Dermis microvascular lymphatic vessel endothelial cell (primary cell): ENCODE measurements at places on chromosomes 12 and 14. TPM values are rescaled to one million over a fixed set of nuclear protein-coding genes. Genes with fewer than 3 reads are reported as not detected.
A peak's percentile ranks its signal among the peaks of the same experiment; 100 is the strongest.

DNA sequence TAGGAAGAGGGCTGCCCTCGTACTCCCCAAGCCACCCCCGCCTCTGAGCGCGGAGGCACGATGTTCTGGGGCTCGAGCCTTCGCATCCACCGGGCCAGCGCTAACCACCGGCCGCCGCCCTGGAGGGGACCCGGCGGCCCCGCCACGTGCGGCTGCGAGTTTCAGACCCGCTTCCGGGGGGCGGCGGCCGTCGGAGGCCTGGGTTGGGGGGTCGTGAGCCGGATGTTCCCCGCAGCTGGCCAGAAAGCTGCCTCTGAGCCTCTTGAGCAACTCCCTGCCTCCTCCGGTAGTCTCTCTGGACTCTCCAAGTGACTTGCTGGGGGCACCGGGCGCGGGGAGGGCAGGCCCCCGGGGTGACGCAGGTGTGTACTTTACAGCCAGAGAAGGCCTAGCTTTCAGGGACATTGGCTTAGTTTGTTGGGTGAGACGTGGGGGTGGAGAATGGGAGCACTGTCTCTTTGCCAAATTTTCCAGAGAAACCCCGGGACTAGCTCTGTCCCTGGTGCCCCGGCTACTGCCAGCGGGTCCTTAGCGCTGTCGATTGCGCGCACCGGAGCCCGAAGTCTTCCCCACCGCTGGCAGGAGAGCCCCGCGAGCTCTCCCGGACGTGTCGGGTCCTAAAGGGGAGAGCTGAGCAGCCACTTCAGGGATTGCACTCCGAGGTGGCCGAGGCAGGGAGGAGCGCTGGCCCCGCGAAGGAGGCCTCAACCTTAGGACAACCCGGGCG is 15.6 kb downstream of the OTX2 start:
- DNase-seq: no peak

DNA sequence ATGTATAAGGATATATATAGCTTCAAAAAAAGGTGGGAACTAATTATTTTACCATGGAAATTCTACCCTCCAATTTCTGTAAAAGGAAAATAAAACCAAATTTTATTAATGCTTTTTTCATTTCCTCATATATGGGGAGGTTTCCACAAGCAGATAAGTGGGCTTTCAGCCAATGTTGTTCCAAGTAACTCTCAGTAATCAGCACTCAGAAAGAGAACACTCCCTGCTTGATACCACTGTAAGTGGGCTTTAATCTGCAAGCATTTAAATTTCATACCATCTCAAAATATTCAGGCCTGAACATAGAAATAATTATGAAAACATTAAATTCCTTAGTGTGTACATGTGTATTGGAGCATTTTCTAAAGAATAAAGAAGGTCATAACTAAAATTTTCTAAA is 827.6 kb downstream of the C12orf50 start:
- no peak for DNase-seq

DNA sequence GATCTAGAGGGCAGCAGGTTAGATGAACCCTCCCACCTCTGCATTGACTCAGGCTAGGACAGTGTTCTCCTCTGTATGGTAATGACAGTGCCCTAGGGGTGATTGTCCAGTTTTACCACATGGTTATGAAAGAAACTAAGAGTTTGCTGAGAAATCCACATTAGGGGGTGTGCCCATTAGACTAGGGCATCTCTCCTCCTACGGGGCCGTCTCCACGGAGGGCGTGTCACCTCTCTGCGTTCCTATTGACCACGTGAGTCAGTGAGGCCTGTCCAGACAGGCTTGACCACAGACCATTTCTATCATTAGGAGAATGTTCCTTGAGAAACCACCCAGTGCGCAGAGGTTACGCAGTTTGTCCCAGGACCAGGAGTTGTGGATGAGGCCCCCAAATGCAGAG is 8.3 kb downstream of the MVK start:
- DNase-seq: no peak

TRMT61A gene
- 3.7 and 8.2 TPM in 2 replicates for total RNA-seq

DNA sequence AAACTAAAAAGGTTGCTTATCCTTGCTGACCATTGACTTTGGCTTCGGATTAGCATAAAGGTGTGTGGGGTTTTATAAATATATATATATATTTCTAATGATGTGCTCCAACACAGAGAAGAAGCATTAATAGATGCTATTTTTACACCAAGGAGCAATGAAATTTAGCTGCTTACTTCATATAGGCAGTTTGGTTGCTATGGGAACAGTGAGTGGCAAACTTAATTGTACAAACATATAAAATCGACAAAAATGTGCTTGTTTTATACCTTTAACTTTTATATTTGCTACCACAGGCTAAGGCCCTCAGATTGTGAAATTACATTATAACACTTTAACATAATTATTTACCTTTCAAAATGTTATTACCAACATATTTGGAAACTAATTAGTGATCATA is 303.4 kb downstream of the SEC23A start:
- no peak for DNase-seq

- no peak for DNase-seq
Measured at GRCh38 chr14:75548544-75548943, 26.3 kb downstream of the BATF start.

ART4 gene
- 74.8 and 91.9 TPM in 2 replicates for total RNA-seq

DNA sequence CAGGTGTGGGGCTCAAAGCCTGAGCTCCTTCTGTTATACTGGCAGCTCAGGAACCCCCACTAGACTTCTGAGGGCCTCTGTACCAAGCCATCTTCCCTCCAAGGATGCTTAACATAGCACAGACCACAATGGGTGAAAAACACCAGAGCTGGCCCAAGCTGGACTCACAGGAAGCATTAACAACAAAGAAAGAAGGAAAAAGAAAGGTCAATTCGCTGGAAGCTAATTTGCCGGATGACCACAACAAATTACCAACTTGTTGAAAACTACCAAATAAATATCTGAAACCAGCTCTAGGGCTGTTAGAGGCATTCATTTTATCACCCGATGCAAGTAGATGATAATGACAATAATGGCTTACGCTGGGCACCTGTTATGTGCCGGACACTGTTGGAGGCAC is 48.7 kb downstream of the RBM19 start:
- DNase-seq: no peak

DNA sequence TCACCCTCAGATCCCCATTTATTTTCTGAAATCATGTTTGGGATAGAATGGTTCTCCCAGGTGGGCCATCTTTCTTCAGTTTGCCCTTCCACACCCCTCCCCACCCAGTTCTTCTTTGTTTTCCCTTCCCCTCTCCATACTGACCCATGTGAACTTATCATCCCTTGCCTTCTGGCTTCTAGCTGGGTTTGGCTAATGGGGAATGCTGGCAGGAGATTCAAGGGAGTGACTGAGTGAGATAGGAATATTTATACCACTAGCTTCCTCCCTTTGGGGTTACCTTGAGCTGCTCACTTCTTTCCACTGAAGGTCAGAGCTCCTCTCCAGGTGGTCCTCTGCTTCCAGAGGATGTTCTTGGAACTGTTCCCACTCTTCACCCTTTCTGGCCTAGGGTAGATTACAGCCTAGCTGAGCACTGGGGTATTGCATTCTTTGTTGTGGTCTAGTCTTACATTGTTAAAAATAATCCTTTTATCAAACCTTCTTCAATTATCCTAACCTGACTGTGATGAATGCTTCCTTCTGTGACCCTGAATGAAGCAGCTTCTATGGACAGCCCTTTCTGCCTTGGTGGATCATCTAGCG is 88.3 kb upstream of the ATP2B1 start:
- no peak for DNase-seq

LRP1-AS gene
- not detected in 2 replicates for total RNA-seq

DNA sequence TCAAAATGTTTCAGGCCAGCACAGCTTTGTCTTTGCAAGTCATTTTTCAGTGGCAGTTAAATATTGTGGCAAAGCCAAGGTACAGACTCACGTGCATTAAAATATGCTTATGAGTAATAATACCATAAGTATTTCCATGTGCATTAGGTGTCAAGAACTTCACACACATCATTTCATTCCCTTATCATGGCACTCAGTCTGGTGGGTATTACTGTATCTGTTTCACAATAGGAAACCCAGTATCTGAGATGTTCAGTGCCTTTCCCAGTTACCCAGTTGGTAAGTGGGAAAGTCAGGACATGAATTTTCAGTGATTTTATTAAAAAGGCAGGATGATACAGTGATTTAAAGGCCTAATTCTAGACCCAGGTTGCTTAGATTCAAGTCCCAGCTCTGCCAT is 52.9 kb downstream of the IFNG start:
- no peak for DNase-seq

- DNase-seq: no peak
Measured at GRCh38 chr12:94575645-94576403, 74.5 kb downstream of the TMCC3 start.

DNA sequence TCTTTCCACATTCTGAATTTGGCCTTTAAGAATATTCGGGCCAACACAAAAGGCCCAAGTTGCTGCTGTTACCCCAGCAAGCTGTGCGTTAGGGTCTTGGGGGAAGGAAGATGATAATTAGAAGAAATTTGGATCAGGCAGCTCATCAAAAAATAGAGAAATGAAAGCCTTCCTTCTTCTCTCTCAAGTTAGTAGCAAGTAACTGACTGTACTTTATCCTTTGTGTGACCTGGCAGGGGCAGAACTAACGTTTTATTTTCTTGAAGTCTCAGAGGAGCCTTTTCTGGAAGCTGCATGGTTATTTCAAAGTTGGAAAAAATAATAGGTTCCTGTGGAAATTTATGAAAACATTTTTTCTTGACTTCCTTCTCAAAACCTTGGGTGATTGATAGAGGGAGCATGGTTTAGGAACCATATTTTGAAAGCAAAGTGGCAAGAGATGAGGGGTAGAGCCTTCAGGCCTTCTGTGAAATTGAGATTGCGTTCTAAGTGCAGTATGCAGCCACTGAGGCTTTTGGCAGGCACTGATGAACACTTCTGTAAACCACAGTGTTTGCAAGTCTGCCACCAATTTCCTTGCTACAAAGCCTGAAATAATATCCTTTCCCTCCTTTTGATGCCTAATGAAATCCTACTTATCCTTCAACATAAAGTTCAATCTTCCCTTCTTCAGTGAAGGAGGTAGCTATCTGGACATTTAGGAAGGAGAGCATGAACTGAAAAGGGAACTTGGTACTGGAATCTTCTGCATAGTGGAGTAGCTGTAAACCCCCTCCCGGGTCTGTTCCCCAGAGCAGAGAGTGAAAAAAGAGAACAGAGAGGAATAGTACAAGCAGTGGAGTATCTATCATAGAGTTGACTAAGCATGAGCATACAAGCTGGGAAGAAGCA is 123.2 kb downstream of the FGD4 start:
- no peak for DNase-seq

- DNase-seq: no peak
Measured at GRCh38 chr12:44509471-44509870, 366.6 kb downstream of the NELL2 start.

DNA sequence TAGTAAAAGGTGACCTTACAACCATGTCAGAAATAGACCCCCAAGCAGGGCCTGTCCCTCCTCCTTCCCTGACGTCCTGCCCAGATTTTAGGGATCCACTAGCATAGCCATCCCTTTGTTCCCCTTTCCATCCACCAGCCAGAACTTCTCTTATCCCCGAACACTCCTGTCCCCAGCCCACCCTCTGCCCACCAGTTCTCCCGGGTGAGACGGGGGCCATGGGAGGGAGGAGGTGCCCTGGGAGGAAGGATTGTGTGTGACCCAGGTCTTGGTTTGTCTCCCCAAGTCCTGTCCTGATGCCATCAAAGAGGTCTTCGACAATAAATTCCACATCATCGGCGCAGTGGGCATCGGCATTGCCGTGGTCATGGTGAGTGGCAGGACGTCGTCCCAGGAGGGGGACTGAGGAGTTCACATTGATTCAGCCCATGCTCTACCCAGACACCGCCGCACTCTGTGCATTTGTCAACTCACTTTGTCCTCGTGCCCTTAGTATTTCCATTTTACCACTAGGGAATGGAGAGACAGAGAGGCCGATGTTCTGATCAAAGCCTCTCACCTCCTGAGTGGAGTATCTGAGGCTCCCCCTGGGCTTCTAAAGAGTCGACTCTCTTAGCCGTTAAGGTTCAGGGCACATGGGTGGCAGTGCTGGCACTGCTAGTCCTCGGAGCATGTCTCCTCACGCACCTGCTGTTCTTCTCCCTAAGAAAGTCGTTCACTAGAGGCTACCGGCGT is 35.9 kb downstream of the CD9 start:
- DNase-seq: no peak

DNA sequence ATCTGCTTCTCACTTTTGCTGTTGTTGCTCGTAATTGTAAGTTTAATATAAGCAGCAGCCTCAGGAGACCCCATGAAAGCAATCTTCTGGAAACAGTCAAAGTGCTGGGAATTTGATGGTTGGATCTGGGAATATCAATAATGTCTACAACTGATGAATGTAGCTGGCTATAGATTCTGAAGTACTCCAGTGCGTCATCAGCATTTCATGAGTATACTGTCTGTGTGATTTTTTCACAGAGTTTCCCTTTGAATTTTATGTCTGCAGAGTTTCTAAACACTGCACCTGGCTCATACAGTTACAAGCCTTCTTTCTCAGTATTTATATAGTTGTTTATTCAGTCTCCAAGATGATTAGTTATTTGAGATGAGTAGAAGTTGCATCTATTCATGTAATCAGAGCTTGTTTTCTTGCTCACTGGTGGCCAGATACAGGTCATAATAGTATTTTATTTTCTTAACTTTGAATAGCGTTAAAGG is 222.3 kb downstream of the RAD51B start:
- no peak for DNase-seq

DNA sequence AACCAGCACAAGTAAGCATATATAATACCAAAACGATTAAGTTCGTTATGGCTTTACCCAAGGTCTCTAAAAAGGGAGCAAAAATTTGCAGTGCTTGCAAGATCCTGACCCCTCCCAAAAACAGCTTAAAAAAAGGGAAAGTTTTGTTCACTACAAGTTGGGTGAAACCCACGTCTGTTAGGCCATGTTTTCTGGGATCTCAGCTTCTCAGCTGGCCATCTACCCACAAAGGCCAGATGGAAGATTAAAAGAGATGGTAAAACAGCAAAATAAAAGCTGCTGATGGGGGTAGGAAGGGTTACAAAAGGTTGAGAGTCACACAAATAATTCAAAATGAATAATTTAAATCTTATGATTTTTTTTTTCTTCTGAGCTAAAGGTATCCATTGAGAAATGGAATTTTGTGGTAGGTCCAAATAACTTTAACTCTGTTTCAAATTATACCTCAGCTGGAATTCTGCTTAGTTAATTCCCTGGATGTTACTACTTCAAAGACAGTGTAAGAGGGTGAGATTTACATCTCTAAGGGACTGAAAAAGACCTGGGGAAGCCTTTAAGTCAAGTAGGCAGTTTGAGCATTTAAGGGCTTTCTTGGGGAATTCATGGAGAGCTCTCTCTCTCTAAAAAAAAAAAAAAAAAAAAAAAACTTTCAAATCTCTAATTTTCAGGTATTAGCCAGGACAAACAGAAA is 185.6 kb upstream of the NAV3 start:
- DNase-seq: no peak

TMEM179 gene
- 0.13 TPM in 2 replicates for total RNA-seq

PLEKHG7 gene
- total RNA-seq: not detected in 2 replicates

ATXN3 gene
- total RNA-seq: 45.4 and 59.6 TPM in 2 replicates

RFLNA gene
- total RNA-seq: under 0.01 TPM in 2 replicates

GPR68 gene
- 0.63 and 0.90 TPM in 2 replicates for total RNA-seq

C12orf54 gene
- not detected in 2 replicates for total RNA-seq

SIX6 gene
- not detected in 2 replicates for total RNA-seq

SLC35F4 gene
- total RNA-seq: not detected in 2 replicates

GRCh38 chr12:106918746-106919145 is 37.0 kb upstream of the TMEM263 start:
- DNase-seq: peak; percentile 51
